ENCODE measurements at places on chromosomes 6 and 20. TPM values are rescaled to one million over a fixed set of nuclear protein-coding genes. Genes with fewer than 3 reads are reported as not detected.

Gene EYS
- 0.28 TPM for total RNA-seq

Gene LTA
- total RNA-seq, result not detected

Gene LINC00237
- total RNA-seq, result not detected

Gene TPD52L1
- total RNA-seq, result 9.7 TPM

Gene EPB41L1
- 24.5 TPM for total RNA-seq

Gene TAGAP
- total RNA-seq, result not detected

Gene BPIFB4
- not detected for total RNA-seq
